Glutamatergic neuron (in vitro differentiated cells): ENCODE measurements at places on chromosomes 7 and 10. TPM values are rescaled to one million over a fixed set of nuclear protein-coding genes. Genes with fewer than 3 reads are reported as not detected.
A peak's percentile ranks its signal among the peaks of the same experiment; 100 is the strongest.

Gene CAMK2B
- total RNA-seq: 55.1 TPM

Gene UNCX
- 106 TPM for total RNA-seq

Gene TCAF2
- total RNA-seq: 0.78 TPM

Gene RNF32
- 2.2 TPM for total RNA-seq

Gene GHRHR
- not detected for total RNA-seq

Gene LRRC4
- total RNA-seq: 60.0 TPM

Gene VWC2
- 1.2 TPM for total RNA-seq

Gene WDR86
- total RNA-seq: 70.5 TPM

DNA sequence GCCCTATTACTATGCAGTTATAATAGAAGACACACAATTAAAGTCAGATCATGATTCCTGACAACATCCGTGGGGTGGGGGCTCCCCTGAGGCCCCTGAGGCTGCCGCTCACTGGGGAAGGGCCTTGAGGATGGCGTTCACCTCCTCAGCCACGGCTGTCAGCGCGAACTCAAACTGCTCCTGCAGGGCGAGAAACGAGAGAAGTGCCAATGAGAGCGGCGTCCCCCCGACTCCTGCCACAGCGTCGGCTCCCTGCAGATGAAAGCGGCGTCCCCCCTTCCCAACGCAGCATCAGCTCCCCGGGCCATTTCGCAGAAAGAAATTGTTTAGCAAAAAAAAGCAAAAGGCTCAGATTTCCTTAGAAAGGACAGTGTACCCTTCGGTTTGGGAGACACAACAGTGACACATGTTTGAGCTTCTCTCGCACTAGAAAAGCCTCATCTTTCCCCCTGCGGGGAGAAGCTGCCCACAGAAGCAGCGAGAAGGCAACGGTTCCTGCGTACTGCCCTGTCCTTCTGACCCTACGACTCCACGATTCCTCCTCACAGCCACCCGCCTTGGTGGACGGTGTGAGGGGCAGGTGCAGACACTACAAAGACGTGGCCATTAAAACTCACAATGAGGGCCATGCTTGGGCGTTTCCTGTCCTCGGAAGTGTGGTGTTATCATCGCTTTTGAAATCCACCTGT is 203.9 kb downstream of the DNAJB6 start:
- peak; percentile 12 for DNase-seq

DNA sequence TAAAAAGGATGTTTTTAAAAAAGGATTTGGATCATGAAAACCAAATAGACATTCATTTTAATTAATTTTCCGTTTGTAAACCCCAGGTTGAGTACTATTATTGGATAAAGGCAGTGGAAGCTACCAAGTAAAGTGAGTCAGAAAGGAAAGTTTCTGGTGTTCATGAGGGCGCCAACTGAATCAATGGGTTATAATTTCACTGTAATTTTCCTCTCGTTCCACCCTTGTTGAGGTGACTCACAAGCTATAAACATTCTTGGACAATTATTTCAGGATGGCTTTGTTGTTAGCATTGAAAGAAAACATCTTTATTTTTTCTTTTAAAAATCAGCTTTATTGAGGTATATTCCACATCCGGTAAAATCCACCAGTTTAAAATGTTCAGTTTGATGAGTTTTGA is 5.1 kb upstream of the FAM133B start:
- no peak for DNase-seq

DNA sequence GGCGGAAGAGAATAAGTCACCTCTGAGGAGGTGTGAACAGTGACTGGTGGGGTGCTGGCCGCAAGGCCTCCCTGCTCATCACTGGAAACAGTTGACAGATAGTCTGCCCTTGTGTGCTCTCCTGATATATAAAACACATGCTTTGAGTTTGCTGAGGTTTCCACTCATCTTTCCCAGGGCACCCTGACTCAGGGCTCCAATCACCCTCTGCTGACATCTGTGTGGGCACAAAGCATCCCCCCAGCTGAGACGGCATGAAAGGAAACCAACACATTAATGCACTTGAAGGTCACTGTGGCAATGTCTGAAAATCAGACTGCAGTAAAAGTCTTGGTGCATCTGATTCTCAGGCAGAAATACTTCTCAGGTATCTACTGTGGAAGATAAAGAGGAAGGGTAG is 49.8 kb downstream of the EPDR1 start:
- no peak for DNase-seq

DNA sequence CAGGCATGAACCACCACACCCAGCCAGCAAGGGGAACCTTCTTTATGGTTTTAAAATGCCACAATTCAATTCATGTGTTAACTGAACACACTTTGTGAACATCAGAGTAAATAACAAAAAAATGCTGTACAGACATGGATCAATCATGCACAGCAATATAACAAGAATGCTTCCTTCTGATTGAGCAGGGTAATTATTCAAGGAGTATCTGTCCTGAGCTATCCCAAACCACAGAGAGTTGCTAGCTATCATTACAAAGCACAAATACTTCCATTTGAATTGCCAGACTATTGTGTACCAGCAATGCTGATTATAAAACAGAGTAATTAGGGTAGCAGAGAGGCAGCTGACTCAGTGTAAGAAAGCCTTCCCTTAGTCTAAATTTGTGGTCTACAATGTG is 11.3 kb upstream of the RHOBTB1 start:
- no peak for DNase-seq

- no peak for DNase-seq
Observed at GRCh38 chr10:124341768-124342135, 77.0 kb downstream of the OAT start.

DNA sequence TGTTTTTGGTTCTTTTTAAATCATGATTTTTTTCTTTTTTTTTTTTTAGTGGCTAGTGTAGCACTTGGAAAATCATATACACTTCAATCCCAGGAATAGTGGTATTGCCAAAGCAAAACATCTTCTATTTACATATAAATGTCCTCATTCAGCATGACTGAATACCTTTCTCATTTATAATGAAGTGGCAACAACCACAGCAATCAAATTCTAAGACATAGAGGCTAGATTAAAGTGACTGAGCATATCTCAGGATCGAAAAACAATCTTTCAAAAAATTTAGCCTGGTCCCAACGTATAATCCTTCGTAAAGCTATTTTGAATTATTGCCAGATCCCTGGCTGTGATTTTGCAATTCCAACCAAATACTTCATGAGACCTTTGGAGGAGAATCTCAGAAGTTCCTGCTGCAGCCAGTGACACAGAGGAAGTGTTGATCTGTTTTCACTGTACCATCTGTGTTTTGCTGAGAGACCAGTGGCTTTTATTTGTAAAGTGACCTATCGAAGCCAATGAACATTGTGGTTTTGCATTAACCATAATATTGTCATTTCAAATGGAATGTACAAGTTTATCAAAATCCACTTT is 29.8 kb upstream of the SP8 start:
- DNase-seq: no peak

GRCh38 chr10:48231699-48232315 is 42.7 kb downstream of the FRMPD2 start:
- DNase-seq: no peak

DNA sequence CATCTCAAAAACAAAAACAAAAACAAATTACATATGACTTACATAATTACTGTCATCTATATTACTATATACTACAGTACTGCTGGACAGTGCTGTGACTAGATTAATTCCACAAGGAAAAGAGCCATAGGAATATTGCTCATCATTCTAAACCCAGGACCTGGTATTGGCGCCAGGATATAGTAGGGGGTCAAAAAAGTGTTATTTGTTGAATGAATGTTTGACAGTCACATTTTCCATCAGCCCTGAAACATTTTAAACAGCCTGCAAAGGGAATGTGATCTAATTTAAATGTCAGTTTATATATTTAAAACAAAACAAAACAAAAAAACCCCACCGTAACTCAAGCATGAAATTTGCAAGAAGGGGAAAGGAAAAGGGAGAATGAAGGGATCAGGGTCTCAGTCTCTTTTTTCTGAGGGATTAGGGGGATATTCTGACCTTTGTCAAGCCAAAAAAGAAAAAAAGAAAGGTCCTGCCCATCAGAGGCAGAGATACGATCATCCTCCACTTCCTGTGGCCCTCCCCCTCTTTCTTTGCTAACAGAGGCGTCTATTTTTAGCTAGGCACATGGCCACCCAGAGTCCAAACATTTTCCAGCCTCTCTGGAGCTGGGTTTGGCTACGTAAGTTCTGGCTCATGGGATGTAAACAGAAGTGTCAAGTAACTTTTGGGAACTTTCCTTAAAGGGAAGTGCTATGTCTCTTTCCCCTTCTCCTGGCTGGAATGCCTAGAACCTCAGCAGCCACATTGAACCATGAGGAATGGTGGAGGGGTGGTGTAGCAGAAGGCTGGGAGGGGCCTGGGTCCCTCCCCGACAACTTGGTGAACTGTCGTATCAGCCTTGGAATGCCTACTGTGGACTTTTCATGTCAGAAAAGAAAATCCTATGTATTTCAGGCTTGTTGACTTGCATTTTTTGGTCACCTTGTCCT is 44.6 kb upstream of the DLG5 start:
- no peak for DNase-seq

- no peak for DNase-seq
Observed at GRCh38 chr7:147997636-147998035, 592.9 kb upstream of the C7orf33 start.

- DNase-seq: no peak
Observed at GRCh38 chr7:40300146-40300670, 165.4 kb downstream of the SUGCT start.

- DNase-seq: no peak
Observed at GRCh38 chr7:65317372-65317771, 56.3 kb upstream of the ZNF92 start.

DNA sequence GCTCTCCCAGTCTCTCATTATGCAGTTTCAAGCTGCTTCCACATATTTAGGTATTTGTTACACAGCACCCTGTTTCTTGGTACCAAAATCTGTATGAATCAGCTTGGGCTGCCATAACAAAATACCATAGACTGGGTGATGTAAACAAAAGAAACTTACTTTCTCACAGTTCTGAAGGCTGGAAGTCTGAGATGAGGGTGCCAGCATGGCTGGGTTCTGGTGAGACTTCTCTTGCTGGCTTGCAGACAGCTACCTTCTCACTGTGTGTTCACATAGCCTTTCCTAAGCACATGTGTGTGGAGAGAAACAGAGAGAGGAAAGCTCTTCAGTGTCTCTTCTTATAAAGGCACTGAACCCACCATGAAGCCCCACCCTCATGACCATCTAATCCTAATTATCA is 15.7 kb upstream of the CBLL1 start:
- DNase-seq: no peak

- DNase-seq: no peak
Observed at GRCh38 chr7:25116621-25117020, 8.4 kb downstream of the CYCS start.

DNA sequence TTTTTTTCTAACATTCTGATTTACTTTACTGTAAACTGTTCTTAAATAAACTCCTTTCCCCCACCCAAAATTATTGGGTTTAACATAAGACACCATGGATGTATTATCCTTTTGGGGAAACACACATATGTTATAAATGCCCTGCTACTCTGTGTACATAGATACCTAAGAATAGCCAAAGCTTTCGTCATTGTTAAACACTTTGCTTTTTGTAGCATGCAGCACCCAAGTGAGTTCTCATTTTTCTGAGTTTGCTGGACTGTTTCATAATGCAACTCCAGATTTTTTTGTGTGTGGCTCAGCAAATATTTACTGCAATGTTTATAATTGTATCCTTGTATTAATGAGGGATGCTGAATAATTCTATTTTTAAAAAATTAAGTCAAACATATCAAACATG is 86.9 kb downstream of the VTI1A start:
- DNase-seq: no peak

DNA sequence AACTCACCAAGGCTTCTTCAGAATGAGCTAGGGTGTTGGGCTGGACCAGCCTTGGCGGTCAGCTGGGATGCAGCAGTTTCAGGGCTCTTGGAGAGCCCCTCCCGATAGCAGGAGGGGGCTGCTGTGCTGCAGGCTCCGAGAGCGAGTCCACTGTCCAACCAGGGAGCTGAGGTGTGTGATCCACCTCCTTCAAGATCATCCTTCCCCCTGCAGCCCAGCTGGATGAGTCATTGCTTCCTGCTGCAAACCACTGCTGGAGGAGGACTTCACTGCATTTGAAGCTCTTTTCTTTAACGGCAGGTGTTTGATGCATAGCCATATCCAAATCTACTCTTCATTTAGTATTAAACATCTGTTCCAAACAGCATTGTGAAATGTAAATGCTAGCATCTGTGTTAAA is 54.2 kb upstream of the EBF3 start:
- no peak for DNase-seq

- DNase-seq: no peak
Observed at GRCh38 chr7:155486783-155487508, 29.0 kb downstream of the EN2 start.

DNA sequence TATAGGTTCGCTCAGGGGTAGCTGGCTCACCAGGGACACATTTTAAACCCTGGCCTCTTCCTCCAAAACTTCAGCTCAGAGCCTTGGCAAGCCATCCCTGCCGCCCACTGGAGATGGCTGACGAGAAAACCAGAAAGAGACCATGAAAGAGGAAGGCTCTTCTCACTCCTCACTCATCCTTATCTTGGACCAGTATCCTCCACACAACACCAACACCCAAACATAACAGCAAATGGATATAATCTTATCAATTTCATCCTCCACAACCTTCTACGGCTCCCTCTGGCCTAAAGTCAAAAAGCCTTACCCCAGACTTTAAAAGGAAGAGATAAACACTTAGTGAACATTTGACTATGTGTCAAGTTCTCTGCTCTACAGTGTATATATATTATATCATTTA is 26.9 kb downstream of the DLG5 start:
- no peak for DNase-seq

DNA sequence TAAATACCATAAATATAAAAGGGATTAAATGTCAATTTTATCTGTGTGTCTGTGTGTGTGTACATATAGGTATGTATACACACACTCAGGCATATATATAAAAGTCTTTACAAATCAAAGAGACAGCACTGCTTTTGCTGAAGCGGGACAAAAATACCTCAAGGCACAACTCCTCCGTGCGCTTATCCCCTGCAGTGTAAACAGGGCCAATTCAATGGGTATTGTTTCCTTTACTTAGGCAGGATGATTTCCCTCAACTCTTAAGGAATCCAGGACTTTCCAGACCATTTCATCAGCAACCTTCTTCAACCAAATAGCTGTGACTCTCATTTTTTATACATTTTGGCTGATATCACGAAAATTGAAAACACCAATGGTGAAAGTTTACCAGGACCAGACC is 227.7 kb downstream of the CRPPA start:
- DNase-seq: no peak

DNA sequence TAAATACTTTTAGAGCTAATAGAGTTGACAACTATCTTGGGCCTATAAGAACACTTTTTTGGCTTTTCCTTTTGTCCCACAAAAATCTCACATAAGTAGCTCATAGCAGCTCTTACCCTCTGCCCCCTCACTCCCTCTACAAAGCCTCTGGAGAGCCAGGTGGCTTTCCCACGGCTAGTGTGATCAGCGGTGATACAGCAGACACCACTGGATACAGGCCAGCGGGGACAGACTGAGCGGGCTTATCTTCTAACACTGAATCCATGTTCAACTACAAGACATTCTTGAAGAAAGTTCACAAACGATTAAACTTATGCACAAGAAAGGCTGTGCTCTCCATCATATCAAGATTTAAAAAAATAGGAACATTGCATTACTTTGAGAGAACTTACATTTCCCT is 377.2 kb downstream of the PARD3 start:
- peak; percentile 32 for DNase-seq
